ENCODE measurements at places on chromosomes 3 and 15.
A peak's percentile ranks its signal among the peaks of the same experiment; 100 is the strongest.

- peak; percentile 46 for DNase-seq
Measured at GRCh38 chr3:192957441-192958021, 39.9 kb upstream of the MB21D2 start.

DNA sequence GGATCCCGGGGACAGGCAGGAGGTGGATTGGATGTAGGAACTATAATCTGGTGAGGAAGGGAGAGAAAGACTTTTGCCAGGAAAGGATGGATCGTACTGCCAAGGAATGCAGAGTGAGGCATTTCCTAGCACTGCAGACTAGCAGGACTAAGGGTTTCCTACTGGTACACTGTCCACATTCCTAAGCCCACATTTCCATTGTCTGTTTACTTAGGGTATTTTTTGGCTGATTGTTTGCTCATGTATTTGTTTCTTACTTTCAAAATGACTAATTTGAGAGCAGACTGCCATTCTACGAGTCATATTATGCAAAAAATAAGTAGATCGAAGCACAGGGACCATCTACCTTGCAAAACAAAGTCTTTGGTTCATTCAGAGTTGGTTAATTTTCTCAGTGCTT is 1029.5 kb upstream of the NR2F2 start:
- no peak for DNase-seq

GRCh38 chr3:172138792-172139507 is 99.6 kb downstream of the FNDC3B start:
- DNase-seq, result no peak

- DNase-seq, result no peak
Measured at GRCh38 chr3:72448858-72449257, 399.4 kb downstream of the SHQ1 start.

- no peak for DNase-seq
Measured at GRCh38 chr3:54917174-54917573, 10.7 kb downstream of the LRTM1 start.

GRCh38 chr15:33095641-33096040 is 98.9 kb downstream of the FMN1 start:
- no peak for DNase-seq

DNA sequence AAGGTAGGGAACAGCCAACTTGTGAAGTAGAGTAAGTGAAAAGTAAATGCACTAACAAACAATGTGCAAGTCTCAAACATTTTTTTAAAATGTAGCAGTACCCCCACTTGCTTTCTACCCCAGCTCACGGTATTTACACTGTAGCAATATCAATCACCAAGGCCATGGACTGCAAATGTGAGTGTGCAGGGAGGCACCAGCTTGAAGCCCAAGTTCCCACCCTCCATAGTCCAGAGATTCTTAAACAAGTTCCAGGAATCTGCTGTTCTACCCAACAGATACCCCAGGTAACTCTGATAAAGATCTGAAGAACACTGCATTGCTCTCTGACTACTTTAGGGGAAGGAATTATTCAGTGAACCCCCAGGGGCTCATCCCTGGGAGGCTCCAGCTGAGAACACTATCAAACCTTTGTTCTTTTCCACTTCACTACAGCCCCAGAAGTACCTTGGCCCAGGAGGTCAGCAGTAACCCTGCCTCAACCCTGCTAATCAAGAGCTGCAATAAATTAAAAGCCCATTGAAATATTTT is 86.1 kb downstream of the FOXP1 start:
- DNase-seq, result no peak

DNA sequence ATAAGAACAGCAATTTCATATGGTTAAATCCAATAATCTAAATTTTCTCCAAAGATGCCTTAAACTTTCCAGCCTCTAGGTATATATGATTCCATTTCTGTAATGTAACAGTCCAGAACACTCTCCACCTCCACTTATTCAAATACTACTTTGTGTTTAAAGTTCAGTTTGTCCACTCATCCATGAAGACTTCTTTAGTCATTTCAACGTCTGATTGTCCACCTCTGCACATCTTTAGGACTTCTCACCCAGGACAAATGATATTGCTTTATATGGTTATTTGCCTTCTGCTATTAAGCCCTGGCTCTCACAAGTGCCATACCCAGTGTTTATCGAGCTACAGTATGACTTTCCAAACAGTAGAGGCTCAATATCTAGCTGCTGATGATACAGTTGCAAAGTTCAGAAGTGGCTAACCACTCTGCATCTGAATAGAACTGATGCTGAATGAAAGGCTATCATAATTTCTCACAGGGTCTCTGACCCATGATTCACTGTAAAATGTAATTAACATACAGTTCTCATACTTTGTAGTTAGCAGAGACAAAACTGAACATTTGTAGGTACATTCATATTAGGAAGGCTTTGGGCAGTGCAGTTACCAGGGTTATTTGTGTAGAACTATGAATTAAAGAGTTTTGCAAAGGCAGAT is 93.7 kb upstream of the MBNL1 start:
- DNase-seq, result no peak

GRCh38 chr3:150314248-150315004 is 93.7 kb upstream of the TSC22D2 start:
- DNase-seq, result peak; percentile 61

GRCh38 chr3:9721015-9721699 is 10.4 kb upstream of the BRPF1 start:
- no peak for DNase-seq

GRCh38 chr3:32021155-32021554 is 39.6 kb downstream of the ZNF860 start:
- DNase-seq, result no peak

GRCh38 chr3:125231895-125232294 is 19.3 kb upstream of the SLC12A8 start:
- no peak for DNase-seq

- peak; percentile 88 for DNase-seq
Measured at GRCh38 chr3:128584412-128585020, 66.1 kb downstream of the RPN1 start.

DNA sequence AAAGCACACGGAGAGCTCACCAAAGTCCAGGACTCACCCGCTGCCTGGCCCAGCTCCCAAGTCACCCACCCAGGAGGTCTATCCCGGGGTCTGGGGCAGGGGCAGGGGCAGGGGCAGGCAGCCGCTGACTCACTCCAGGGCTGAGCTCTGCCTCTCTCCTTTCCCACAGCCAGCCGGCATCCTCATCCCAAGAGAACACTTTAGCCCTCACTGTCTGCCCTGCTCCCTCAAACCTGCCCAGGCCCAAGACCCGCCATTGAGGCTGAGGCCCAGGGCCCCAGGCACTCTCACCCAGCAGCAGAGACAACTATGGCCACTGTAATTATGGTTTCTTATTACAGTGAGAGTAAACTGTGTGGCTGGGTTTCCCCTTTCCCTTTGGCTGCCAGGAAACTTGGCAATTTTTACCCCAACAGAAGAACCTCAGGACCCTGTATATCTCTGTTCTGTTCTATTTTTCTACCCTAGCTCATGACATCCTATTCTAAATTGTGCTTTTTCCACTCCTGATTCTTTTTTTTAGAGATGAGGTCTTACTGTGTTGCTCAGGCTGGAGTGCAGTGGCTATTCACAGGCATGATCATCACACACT is 53.0 kb downstream of the IQSEC1 start:
- DNase-seq, result no peak

GRCh38 chr3:94063496-94064119 is 747 bp downstream of the NSUN3 start:
- no peak for DNase-seq

GRCh38 chr3:28948685-28949084 is 332.2 kb upstream of the RBMS3 start:
- DNase-seq, result no peak

DNA sequence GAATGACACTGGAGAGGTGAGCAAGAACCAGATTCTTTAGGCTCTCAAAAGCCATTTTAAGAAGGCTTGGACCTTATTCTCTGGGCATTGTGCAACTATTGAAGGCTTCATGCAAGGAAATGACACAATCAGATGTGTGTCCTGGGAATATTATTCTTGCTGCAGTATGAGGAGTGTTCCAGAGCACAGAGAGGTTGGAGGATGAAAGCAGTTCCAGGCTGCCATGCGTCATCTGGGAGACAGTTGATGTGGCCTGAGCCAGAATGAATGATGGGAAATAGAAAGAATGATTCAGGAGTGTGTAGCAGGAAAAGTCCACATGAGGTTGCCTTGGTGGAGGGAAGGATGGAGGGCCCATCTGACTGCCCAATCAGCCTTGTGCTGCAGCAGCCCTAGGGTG is 123.1 kb downstream of the CHCHD6 start:
- no peak for DNase-seq

GRCh38 chr15:22866079-22866478 is 27.6 kb downstream of the NIPA2 start:
- DNase-seq, result no peak

DNA sequence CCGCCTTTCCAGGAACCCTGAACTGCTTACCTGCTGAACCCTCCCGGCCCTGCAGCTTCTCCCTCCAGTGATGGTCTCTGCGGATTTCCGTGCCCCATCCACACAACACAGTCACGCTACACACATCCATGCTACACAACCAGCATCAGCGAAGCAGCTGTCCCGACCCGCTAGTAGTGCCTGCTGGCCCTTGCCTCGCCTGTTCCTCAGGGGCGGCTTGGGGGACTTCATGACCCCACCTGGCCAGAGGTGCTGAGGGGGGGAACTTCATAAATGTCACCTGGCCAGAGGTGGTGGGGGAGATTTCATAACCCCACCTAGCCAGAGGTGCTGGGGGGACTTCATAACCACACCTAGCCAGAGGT is 530 bp upstream of the TUBGCP5 start:
- no peak for DNase-seq

- DNase-seq, result no peak
Measured at GRCh38 chr3:100966049-100966491, 27.2 kb downstream of the ABI3BP start.

GRCh38 chr15:91970142-91970541 is 116.6 kb downstream of the SLCO3A1 start:
- DNase-seq, result no peak

GRCh38 chr3:8911781-8912180 is 51.5 kb downstream of the RAD18 start:
- DNase-seq, result no peak

GRCh38 chr3:71214797-71215196 is 368.7 kb downstream of the FOXP1 start:
- DNase-seq, result no peak

DNA sequence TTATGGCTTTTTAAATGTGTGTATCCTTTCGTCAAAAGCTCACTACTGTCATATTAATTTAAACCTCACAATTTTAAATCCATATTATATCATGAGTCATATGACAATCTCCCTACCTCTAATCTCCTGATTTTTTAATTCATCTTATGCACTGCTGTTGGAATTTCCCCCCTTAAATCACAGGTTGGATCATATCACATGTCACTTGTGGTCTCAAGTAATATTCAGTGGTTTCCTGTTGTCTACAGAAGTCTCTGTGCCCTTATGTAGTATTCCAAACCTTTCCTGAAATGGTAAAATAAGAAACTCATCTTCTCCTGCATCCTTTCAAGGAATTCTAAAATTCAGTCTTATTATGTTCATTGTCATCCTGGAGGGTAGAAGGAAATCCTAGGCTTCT is 116.0 kb upstream of the CBLB start:
- DNase-seq, result no peak

GRCh38 chr15:60363087-60363549 is 34.7 kb downstream of the ANXA2 start:
- DNase-seq, result no peak

DNA sequence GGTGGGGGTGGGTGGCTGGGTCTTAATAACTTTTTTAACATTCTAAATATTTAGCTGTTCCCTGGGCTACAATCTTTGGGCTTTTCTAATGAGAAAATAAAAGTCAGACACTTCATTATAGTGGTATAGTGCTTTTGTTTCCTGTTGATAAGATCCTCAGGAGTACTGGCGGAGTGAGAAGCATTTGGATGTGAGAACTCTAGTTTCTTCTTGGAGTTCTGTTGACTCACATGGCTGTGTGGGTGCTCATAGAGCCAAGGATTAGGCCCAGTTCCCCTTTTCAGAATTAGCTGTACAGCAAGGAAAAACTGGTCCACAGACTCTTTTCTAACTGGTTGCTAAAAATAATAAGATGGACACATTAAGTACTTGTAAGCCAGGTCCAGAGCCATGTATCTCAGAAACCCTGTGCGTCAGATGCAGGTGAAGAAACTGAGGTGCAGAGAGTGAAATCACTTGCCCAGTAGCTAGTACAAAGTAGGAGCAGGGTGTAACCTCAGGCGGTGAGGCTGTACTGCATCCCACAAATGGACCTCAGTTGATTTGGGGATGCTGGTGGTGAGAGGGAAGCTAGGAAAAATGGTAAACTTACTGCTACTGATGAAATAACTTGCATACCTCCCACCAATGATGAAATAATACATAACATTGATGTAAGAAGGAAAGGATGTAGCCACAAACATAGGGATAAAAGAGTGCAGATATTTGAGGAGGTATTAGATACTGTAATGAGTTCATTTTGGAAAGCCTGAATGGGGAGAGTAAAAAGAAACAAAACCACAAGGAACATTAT is 2.3 kb downstream of the ITPR1 start:
- no peak for DNase-seq

- DNase-seq, result no peak
Measured at GRCh38 chr15:71545223-71545760, 265.1 kb upstream of the NR2E3 start.

- no peak for DNase-seq
Measured at GRCh38 chr3:47028146-47028545, 48.7 kb downstream of the NBEAL2 start.

Measured in ureter (tissue), 1 donor.